Stimulated activated CD8-positive, alpha-beta memory T cell treated with anti-CD3 and anti-CD28 coated beads, Interleukin-15, amount 100 ng/mL, for 48 hours (primary cell): ENCODE measurements at places on chromosomes 16 and 17.
A peak's percentile ranks its signal among the peaks of the same experiment; 100 is the strongest.

GRCh38 chr16:28092721-28093384 lies 29.3 kb upstream of the GSG1L start:
- DNase-seq = no peak

- DNase-seq = no peak
Measured at GRCh38 chr17:44559634-44560554, 2.6 kb downstream of the FZD2 start.

GRCh38 chr17:4035081-4035680 lies 70.9 kb upstream of the ATP2A3 start:
- DNase-seq = no peak

DNA sequence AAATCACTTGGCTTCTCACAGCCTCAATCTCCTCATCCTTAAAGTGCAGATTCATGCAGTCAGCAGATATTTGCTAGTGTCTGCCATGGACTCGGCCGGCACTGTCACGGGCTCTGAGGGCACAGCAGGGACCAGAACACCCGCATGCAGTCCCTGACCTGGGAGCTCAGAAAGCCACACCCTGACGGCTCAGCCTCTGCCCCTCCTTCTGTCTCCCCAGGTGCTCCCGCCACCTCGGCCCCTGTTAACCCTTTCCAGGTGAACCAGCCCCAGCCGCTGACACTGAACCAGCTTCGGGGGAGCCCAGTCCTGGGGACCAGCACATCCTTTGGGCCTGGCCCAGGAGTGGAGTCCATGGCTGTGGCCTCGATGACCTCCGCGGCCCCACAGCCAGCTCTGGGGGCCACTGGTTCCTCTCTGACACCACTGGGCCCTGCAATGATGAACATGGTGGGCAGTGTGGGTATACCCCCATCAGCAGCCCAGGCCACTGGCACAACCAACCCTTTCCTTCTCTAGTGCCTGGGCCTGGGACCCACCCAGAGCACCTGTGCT lies 28.7 kb downstream of the B9D1 start:
- no peak for DNase-seq

DNA sequence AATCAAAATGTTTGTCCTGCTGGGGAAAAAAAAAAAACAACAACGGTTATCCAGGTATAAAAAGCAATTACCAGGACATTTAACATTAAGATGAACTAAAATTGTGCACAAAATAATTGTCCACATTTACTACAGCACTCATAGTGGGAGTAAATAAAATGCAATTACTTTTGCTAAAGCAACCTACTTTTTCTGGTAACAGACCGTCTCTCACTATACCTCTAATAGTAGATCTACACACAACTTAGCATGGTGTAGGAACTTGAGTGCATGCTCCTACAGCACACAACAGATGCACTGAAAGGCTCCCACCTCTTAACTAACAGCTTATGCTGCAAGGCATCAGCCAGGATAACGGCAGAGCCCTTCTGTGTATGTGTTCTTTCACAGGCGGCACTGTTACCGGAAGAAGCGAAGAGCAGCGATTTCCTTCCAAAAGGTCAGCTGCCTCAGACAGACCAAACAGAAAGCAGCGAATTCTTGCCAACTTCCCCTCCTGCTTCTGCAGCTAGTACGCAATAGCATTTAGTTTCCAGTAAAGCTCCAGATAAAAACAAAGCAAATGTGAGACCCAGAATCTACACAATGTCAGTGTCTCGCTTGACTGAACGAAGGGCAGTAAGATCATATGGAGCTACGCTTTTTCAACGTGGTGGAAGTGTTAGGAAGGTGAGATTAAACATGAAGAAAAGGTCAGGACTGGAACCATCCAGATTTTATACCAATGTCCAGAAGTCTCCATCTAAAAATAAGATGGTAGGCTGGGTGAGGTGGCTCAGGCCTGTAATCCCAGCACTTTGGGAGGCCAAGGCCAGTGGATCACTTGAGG lies 27.6 kb downstream of the STAT5B start:
- DNase-seq = peak; percentile 60

DNA sequence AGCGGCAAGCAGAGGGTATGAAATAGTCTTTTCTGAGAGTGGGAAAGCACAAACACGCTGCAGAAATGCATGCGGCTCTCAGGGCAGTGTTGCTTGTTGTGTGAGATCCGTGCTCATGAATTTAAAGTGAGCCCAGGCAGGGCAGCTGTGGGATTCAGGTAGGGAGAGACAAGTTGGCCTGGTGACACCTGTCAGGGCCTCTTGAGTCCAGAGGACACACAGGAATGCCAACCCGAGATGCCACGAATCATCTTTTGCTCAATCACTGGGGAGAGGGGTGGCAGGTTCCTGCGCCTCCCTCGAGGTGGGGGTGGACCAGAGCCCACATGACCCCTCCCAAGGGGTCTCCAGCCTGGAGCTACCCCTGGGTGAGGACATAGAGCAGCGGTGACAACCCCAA lies 211.9 kb downstream of the GSG1L start:
- no peak for DNase-seq

DNA sequence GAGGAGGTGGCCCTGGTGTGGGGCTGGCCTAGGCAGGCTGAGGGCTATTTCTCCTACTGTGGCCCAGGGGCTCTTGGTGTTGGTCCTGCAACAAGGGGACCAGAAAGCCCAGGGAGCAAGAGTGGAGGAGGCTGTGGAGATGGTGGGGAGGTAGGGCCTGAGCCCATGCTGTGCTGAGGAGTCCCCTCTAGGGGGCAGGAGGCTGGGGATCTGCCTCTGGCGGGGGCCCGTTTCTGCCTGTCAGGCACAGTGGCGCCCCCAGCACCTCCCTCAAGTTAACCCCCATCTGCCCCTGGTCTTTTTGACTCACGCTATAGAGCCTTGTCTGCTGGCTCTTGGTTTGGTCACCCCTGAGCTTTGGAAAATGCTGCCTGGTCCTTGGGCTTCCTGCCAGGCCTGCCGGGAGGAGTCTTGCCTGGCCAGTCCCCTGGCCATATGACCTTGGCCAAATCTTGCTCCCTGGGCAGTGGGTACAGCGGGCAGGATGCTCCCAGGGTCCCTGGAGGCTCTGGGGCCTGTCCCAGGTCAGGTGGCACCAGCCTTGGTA lies 5.9 kb downstream of the BAIAP2 start:
- no peak for DNase-seq

DNA sequence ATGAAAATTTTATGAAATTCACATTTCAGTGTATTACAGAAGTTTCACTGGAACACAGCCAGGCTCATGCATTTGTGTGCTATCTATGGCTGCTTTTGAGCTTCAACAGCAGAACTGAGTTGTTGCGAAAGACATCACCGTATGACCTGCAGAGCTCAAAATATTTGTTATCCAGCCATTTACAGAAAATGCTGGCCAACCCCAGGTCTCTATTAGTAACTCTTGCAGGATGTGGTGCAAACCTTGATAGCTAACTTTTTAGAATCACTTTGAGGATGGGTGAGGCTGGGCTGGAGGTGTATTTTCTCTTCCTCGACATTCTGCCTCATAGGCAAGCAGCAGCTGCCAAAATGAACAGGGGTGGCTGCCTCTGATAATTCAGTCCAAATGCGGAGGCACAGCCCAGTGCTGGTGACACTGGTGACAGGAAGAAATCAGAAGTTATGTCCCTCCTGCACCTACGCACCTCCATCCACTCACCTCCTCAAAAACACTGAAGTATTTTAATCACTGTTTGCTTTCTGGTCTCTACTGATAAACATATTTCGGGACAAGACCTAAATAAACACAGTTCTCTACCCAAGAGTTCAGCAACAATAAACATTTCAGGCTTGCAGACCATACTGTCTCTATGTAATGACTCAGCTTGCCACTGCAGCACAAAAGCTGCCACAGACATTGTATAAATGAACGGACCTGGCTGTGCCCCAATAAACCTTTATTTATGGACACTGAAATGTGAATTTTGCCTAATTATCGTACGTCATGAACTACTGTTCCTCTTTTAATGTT lies 28.5 kb downstream of the ARHGAP17 start:
- no peak for DNase-seq

- DNase-seq = no peak
Measured at GRCh38 chr17:68784431-68784830, 170.8 kb downstream of the ABCA8 start.

GRCh38 chr16:85548375-85548774 lies 64.7 kb upstream of the GSE1 start:
- no peak for DNase-seq

- DNase-seq = no peak
Measured at GRCh38 chr17:68565661-68566441, 35.3 kb downstream of the FAM20A start.
